Hematopoietic multipotent progenitor cell treated with erythropoietin and hydrocortisone succinate and interleukin-3 and kit ligand, for 4 days (in vitro differentiated cells): ENCODE measurements at places on chromosomes 16 and 17.
A peak's percentile ranks its signal among the peaks of the same experiment; 100 is the strongest.

DNA sequence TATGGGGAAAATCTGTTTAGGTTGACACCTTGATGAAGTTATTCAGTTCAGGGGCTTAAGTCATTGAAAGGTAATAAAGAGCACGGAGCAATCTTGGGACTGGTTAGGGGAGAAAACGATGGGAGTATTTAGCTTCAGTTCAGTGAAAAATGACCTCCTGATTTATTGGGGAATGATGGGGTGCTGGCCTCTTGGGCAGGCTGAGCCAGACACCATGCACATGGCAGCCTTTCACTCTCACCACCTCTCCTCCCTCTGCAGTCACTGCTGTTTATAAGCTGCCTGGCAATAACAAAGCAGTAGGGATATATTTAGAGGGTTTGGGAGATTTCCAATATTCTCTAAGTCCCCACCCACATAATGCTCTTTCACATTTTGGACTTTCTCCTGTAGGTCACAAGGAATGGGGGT, 140.5 kb upstream of the HS3ST2 start:
- no peak for DNase-seq

GRCh38 chr16:81523387-81524115, 78.9 kb downstream of the CMIP start:
- no peak for DNase-seq

- peak; percentile 79 for DNase-seq
These were observed 41.8 kb downstream of the BRD7 start for GRCh38 chr16:50326835-50327465.

DNA sequence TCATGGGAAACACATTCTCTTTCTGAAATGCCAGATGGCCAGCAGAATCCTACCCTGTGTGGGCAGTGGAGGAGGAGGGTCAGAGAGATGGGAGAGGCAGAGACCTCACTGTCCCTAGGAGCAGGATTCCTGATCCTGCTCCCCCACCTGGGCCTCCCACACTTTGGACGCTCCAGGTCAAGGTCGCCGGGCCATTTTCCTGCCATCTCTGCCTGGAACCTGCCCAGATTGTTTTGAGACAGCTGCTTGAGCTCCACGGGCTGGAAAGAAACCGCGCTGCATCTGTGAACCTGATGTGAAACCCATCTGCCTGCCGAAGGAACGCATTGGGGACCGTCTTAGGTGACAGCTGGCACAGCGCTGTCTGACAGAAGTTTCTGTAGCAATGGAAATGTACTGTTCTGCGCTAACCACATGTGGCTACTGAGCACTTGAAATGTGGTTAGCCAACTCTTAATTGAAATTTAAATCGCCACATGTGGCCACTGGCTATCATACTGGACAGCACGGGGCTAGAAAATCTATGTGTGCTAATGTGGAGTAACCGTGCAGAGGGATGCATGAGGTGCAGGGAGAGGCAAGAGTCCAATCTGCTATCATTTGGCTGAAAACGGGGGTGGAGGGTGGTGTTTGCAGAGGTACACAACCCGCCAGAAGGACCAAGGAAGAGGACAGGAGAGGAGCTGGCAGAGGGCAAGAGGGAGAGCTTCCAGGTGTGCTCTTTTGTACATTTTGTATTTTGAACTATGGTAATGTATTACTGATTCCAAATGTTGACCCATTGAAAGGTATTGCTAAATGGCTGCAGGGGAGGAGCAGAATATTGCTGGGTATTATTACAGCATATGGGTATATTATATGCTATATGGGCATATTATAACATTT, 15.4 kb upstream of the NUBP1 start:
- no peak for DNase-seq

DNA sequence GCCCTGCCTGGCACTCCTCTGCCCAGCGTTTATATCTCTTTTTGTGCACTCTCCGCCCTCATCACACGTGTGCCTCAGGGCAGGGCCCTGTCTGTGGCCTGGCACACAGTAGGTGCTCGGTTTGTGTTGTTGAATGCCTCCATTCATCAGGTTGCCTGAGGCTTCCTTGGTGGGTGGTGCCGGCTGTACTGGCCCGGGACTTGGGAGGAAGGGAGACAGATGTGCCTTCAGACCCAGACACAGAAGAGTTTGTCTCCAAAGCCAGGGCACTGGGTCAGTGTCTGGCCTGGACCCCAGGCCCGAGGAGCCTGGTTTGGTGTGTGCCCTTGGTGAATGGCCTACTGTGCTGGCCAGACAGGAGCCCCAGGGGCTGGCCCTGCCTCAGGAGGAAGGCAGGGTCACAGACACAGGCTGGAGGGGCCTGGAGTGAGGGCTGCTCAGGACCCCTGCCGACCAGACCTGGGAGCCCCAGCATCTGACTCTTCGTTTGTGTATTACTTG, 71.6 kb downstream of the RAI1 start:
- no peak for DNase-seq

DNA sequence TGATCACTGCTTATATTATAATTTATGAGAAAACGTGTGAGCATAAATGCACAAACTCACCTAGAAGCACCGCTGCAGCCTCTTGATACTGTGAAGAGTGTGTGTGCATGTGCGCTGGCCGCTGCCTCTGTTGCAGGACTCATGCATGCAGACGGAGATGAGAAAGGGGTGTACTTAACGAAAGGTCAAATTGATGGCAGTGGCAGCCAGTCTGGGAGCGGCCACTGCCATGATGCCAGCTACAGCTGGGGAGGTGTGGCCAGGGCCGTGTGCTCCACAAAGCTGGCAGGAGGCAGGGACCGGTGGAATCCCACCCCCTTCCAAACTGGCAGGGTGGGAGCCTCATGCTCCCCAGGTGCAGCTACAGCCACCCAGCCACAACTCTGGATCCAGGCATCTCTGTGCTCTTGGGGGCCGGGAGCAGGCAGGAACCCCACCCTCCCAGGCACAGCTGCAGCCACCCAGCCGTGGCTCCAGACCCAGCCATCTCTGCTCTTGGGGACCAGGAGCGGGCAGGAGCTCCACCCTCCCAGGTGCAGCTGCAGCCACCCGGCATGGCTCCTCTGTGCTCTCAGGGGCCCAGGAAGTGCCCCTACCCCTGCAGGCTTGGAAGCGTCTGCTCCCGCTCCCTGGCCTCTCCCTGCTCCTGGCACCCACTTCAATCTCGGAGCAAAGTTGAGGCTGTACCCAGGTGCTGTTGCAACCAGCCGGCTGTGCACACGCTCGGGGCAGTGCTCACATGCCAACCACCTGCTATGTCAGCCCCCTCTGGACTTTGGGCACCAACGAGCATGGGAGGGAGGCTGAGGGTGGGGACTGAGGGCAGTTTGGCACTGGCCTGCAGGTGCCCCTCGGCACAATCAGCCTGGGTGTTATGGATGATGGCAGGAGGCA, 77.5 kb upstream of the CHMP6 start:
- DNase-seq, result no peak

GRCh38 chr16:22948603-22949368, 134.8 kb downstream of the HS3ST2 start:
- DNase-seq, result peak; percentile 77

DNA sequence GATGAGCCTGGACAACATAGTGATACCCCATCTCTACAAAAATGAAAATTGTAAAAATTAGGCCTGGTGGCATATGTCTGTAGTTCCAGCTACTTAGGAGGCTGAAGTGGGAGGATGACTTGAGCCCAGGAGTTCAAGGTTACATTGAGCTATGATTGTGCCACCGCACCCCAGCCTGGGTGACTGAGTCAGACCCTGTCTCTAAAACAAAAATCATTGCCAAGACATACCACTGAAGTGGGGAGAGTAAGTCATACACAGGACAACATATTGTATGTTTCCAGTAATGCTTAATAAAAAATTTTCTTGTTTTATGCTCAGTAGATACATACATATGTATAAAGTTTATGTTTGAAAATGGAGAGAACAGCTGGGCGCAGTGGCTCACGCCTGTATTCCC, 39.2 kb downstream of the NDE1 start:
- no peak for DNase-seq

DNA sequence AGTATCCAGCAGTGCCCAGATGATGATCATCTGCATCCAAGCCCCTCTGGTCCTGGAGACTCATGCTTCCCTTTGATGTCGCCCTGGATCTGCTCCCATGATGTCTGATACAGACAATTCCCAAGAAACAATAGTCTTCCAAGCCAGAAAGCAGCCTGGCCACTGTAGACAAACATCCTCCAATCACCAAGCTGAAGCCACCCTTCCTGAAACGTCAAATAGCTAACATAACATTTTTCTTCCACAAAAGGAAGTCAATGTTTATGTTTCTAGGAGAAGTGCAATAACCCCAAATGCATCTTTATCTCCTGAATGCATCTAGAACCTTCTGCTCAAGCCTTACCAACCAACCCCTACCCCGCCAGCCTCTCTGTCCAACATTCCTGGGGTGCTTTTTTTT, 1.2 kb upstream of the DPEP2 start:
- DNase-seq, result peak; percentile 20

GRCh38 chr16:14111713-14112538, 40.8 kb downstream of the MRTFB start:
- no peak for DNase-seq

DNA sequence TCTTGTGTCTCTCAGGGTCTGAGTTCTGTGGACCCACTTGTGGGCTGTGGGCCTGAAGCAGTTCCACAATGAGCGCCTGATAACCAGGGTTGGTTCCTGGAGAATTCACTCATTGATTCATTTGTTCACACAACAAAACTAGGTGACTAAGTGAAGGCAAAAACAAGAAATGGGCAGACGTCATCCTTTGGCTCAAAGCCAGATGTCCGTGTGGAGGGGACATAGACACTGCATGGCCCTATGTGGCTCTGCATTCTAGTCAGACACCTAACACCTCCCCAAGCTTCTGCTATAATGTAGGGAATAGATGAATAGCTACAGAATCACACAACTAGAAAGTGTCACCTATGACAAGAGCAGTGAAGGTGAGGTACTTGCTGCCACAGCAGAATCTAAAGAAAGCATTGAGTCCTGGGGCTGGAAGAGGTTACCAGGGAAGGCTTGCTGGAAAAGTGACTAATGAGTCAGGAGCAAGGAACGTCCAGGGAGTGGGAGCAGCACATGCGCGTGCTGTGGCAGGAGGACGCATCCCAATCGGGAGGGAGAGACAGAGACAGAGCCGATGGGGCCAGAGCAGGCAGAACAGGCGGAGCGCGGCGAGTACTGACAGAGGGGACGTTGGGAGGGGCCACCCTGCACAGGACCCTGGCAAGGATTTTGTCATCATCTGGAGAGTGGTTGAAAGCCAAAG, 58.9 kb downstream of the CES1 start:
- no peak for DNase-seq

DNA sequence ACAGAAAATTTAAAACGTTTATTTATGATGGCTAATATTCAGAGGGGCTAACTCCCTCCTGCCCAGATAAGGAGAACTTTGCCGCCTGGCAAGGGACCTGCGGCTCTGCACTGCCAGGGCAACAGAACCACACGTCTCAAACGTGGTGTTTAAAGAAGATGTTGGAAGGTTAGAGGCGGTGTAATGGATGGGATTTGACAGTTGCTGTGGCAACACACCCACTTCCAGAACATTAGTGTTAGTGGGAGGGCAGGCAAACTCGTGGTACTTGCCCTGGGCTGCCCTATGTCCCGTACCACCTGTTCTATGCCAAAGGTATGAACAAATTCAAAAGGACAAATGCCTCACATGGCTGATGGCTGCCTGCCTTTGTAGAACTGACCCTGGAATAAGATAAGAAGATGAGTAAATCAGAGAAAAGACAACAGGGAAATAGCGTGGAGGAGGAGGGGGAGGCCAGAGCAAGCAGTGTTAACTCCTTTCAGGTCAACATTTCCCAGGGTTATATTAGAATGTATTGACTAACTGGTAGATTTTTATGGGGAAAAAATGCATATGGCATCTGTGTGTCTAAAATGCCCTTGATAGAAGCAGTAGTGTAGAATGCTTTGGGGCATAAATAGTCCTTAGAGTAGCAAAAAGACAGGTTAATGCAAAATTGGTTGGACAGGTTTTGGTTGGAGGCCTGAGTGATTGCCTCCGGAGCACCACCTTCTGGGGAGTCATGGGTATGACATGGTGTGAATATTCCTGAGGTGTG, 30.8 kb downstream of the HLF start:
- peak; percentile 74 for DNase-seq

GRCh38 chr16:56793492-56793891, 63.6 kb downstream of the NUP93 start:
- DNase-seq, result peak; percentile 64

DNA sequence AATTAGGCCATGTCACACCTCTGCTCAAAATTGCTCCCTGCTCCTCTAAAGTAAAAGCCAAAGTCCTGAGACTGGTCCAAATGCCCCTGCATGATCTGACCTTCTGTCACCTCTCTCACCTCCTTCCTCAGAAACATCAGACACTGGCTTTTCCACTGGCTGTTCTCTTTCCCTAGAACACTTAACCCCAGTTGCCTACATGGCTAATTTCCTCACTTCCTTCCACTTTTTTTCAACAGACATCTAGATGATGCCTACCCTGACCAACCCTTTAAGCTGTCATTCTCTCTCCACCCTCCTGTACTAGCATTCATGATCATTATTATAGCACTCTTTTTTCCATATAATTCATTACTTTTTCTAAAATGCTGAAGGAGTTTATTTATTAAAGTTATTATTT, 31.0 kb downstream of the CCT6B start:
- peak; percentile 31 for DNase-seq

DNA sequence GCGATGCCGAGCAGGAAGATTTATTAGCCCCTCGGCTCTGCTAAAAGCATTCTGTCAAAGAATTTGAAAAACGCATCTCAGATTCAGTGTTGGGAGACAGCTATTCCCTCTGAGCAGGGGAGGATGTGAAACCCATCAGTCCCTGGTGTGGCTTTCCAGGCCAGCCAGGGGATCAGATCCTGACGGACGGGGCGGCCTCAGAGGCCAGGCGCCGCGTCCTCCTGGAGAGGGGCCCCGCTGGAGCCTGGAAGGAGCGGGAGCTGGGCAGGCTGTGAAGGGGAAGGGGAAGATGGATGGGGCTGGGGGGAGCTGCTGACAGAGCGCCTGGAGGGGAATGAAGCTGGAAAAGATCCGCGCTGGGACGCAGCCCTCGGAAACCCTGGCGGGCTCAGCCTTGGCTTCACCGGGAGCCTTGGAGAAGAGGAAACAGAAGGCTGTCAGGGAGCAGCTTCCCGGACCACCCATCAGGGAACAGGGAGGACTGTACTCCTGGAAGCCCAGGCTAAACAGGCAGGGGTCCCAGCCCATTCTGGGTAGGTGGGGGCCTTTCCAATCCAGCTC, 358.0 kb downstream of the C16orf95 start:
- no peak for DNase-seq

DNA sequence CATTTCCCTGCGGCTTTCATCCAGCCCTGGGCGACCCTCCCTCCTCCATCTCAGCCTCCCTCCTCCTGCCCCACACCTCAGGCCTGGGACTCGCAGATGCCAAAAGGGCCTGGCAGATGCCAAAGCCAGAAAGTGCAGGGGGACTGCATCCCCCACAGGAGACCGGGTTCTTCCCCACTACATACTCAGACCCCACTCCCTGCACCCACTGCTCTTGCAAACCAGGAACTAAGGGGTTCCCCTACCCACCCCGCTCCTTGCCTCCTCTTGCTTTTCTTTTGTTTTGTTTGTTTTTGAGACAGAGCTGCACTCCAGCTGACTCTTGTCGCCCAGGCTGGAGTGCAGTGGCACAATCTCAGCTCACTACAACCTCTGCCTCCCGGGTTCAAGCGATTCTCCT, 3.2 kb downstream of the HS3ST6 start:
- DNase-seq, result no peak

GRCh38 chr17:55487695-55488432, 23.4 kb downstream of the SMIM36 start:
- DNase-seq, result no peak
